ENCODE measurements at places on chromosomes 2 and 18.
A peak's percentile ranks its signal among the peaks of the same experiment; 100 is the strongest.

DNA sequence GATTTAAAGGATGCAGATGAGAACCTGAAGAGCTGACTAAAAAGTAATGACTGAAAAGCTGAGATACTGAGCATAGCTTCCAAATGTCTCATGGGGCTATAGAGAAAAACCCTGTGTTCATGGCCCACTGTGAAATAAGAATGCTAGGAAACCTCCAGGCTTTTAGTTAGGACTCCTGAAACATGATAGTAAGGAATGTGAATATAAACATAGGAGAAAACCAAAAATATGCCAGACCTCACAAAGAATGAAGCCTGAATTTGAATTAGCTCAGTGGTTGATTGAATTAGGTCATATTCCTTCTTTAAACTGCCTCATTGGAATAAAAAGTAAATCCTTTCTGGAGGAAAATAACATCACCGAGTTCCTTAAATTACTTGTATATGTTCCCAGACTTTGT is 194.5 kb upstream of the NXPH2 start:
- DNase-seq, result no peak

DNA sequence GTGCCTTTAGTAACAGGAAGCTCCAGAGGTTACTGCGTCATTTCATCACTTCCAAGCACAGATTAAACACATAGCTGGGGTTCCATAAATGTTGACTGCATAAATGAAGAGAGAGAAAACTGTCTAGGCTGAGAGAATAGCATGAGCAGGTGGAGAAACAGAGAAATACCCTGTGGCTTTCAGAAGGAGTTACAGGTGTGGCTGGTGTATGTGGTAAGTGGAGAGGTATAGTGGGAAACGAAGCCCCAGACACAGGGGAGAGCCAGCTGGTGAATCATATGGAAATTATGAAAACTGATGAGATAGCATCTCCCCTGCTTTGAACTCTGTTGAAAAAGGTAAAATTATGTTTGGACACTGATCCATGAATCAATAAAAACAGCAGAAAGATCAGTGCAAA is 807.4 kb upstream of the POU3F3 start:
- DNase-seq, result no peak

DNA sequence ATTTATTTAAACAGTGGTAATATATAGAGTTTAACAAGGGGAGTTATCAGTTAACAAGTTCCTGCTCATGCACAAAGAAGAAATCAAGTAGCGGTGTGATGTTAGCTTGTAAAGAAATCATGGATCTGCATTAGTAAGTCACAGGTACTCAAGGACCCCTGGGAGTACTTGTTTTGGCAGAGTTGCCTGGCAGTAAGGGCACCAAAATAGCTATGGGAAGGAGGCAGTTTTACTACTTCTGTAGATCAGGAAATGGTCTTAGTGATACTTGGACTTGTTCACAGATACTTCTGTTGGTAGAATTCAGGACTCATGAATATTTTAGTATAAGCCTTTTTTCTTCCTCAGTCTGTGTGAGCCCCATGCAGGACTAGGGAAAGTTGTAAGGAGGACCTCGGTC is 107.3 kb upstream of the IL1R2 start:
- DNase-seq, result no peak

- DNase-seq, result no peak
Measured at GRCh38 chr2:16394072-16394985, 271.3 kb downstream of the CYRIA start.

DNA sequence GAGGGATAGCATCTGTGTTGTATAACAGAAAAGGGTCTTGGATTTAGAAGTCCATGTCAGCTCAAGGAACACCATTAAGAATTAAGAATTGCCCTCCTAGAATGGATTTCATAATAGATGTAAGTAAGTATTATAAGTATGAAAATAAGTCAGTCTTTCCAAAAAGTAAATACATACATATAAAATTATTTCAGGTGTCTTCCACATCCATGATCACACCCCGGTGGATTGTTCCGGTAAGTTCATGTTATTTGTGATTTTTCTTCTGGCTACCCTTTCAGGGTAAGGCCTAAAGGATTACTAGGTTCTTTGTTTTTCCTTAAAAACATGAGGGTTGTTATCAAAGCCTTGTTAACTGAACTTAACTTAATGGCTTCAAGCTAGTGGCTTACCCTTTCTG is 55.9 kb downstream of the TMEM185B start:
- no peak for DNase-seq

DNA sequence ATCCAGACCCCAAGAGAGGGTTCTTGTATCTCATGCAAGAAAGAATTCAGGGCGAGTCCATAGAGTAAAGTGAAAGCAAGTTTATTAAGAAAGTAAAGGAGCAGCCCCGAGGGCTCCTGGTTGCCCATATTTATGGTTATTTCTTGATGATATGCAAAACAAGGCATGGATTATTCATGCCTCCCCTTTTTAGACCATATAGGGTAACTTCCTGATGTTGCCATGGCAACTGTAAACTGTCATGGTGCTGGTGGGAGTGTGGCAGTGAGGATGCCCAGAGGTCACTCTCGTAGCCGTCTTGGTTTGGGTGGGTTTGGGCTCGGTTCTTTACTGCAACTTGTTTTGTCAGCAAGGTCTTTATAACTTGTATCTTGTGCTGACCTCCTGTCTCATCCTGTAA is 750.2 kb upstream of the FANCL start:
- no peak for DNase-seq

- no peak for DNase-seq
Measured at GRCh38 chr2:234919711-234920110, 32.1 kb upstream of the SH3BP4 start.

GRCh38 chr2:68568116-68568515 is 75.3 kb upstream of the PROKR1 start:
- DNase-seq, result no peak

DNA sequence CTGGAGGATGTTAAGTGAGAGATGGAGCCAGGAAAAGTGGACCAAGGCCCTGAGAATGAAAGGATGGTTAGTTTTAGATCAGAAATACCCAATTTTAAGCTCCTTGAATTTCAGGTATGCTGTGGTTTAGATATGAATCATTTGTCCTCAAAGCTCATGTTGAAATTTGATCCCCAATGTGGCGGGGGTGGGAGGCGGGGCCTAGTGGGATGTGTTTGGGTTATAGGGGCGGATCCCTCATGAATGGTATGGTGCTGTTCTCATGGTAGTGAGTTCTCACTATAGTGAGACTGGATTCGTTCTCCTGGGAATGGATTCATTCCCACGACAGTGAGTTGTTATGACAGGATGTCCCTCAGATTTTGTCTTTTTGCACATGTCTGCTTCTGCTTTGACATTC is 11.4 kb downstream of the MYO5B start:
- no peak for DNase-seq

- no peak for DNase-seq
Measured at GRCh38 chr2:97769308-97769707, 55.9 kb downstream of the ZAP70 start.

GRCh38 chr18:2112435-2113045 is 458.8 kb downstream of the METTL4 start:
- no peak for DNase-seq

DNA sequence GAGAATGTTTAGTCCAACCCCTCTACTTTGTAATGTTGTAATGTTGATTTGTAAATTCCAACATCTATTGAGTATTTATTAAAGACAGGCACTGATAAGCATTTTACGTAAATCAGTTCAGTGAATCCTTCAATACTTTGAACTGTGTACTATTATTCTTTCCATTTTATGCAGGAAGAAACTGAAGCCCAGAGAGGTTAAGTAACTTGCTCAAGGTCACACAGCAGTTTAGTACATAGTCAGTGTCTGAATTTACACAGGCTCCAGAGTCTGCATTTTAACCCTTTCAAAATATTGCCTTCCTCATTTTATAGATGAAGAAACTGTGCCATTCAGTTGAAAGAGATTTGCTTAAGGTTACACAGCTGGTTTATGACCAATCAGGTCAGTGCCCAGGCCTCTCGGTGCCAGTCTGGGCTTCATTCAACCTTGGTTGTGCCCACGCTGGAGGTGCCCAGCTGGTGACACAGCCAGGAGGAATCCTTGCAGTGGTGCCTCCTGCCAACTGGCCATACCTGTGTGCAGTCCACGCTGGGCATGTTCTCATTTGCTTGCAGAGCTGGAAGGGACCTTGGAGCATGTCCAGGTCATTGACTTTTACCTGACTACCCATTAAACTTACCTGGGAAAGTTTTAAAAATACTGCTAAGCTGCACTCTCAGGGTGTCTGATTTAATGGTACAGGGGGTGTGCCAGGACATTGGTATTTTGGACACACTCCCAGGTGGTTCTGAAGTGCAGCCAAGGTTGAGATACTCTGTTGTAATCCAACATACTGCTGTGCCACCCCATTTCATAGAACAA is 74.3 kb upstream of the CYRIA start:
- DNase-seq, result no peak

GRCh38 chr18:21896732-21897336 is 156.2 kb downstream of the MIB1 start:
- DNase-seq, result no peak

GRCh38 chr18:76307293-76307690 is 187.8 kb downstream of the ZNF516 start:
- DNase-seq, result no peak

DNA sequence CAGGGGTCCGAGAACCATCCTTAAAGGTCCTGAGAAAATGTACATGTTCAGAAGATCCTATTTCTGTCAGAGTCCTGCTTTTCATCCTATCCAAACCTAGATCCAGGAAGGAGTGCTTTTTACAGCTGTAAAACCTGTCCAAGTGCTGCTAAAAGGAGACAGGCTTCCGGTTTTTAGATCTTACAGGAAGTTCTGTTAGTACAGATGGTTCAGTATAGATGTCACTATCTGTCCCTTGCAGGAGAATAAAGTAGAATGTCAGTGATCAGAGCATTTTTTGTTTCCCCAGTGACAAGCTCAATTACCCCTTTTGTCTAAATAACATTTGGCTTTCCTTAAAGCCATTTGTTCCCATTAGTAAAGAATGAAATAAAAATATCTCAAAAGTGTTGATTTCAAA is 98.3 kb downstream of the NRP2 start:
- DNase-seq, result no peak

GRCh38 chr18:1394966-1395365 is 490.3 kb downstream of the ADCYAP1 start:
- DNase-seq, result no peak

DNA sequence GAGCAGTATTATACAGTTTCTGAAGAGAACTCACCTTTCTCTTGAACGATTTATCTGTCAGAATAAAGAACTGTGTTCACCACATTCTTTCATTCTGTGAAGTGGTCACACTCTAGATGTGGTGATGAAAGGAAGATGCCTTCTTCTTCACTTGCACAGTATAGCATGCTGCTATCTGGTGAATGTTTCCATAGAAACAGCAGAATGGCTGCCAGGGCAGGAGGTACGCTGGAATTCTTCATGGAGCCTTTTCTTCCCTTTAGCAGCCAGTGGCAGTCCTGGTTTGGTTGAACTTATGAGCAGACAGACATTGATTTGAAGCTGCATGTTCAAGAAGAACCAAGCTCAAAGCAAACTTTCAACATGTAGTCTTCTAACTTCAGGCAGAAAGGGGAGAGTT is 1157.9 kb upstream of the LRRTM1 start:
- DNase-seq, result no peak

DNA sequence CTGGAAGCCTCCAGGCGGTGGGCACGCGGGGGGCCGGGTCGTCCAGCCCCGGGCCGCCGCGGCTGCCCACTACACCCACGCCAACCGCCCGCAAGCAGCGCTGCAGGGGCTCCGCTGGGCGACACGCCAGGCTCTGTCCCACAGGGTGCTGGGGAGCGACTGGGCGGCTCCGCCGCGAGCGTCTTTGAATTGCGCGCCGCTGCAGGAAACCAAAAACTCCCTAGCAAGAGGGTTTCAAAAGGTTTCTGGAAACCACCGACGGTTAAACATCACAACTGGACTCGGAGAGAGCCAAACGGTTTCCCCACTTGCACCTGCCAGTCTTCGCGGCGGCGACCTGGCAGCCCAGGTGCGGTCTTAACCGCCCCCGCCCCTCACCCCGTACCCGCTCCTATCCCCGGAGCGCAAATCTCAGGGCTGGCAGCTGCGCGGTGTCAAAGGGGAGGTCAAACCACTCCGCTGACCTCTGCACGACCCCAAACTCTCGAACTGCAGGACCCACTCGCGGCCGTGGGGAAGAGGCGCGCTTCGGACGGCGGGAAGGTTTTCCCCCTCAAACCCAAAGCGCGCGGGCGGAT is 1.0 kb downstream of the CXCR4 start:
- DNase-seq, result peak; percentile 82

- DNase-seq, result no peak
Measured at GRCh38 chr2:39264733-39265132, 21.0 kb upstream of the CDKL4 start.

DNA sequence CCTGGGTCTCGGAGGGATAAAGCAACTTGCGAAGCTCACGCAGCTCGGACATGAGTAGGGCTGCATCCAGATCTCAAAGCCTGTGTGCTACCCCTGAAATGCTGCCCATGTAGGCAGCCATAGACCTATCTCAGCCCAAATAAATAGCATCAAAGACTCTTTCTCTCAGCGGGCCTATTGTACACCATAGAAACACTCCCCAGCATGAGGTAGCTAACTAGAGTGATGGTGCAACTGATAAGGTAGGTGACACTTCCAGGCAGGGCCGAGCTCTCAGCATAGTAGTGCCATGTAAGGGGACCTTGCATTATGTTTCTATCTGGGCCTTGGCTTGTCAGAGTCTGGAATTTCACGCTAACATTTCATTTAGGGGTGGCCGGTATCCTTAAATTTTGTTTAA is 52.4 kb downstream of the RABL2A start:
- DNase-seq, result no peak

DNA sequence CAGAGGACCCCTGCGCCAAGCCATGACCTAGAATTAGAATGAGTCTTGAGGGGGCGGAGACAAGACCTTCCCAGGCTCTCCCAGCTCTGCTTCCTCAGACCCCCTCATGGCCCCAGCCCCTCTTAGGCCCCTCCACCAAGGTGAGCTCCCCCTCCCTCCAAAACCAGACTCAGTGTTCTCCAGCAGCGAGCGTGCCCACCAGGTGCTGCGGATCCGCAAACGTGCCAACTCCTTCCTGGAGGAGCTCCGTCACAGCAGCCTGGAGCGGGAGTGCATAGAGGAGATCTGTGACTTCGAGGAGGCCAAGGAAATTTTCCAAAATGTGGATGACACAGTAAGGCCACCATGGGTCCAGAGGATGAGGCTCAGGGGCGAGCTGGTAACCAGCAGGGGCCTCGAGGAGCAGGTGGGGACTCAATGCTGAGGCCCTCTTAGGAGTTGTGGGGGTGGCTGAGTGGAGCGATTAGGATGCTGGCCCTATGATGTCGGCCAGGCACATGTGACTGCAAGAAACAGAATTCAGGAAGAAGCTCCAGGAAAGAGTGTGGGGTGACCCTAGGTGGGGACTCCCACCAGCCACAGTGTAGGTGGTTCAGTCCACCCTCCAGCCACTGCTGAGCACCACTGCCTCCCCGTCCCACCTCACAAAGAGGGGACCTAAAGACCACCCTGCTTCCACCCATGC is 3.0 kb downstream of the PROC start:
- DNase-seq, result no peak

DNA sequence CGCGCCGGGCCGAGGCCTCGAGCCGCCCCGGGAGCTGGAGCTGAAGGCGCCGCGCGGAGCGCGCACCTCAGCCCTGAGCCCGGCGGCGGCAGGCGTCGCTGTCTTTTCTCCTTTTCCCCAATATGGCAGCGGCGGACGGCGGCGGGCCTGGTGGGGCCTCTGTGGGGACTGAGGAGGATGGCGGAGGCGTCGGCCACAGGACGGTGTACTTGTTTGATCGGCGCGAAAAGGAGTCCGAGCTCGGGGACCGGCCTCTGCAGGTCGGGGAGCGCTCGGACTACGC is 369 bp downstream of the SMCHD1 start:
- DNase-seq, result no peak
